ENCODE measurements at places on chromosomes 4 and X.

DNA sequence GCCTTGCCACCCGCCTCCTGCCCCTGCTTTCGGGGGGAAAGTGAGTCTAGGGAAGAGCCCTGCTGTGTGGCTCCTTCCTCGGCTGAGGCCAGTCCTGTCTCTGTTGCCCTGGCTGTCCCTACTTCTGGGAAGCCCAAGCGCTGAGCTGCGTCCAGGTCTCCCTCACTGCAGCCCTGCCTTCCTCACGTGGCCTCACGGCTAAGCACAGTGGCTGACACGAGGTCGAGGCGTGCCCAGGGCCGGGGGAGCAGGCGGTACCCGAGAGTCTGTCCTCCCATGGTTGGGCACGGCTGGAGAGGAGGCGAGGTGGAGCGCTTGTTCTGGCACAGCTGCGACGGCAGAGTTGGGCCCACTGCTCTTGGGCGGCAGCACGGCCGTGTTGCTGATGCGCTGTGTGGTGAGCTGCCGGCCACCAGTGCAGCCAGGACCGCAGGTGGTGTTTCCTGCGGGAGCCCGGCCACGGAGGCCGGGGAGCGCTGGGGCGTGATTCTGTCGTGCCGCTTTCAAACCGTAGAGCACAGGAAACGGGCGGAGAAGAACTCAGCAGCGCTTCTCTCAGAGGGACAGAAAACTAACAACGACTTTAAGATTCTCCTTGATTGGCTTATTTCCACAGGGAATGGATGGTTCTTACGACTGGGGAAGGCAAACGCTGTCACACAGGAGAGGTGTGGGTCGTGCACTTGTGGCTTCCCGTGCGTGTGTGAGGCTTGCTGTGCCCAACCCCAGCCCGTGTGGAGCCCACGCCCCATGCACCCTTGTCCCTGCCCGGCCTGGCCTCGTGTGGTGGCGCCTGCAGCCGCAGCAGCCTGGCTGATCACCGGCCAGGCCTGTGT lies 21.3 kb downstream of the MAEA start:
- DNase-seq: no peak

GRCh38 chr4:42197341-42197740 lies 44.9 kb upstream of the BEND4 start:
- DNase-seq: no peak

GRCh38 chrX:134695999-134696398 lies 37.7 kb upstream of the PLAC1 start:
- DNase-seq: no peak

DNA sequence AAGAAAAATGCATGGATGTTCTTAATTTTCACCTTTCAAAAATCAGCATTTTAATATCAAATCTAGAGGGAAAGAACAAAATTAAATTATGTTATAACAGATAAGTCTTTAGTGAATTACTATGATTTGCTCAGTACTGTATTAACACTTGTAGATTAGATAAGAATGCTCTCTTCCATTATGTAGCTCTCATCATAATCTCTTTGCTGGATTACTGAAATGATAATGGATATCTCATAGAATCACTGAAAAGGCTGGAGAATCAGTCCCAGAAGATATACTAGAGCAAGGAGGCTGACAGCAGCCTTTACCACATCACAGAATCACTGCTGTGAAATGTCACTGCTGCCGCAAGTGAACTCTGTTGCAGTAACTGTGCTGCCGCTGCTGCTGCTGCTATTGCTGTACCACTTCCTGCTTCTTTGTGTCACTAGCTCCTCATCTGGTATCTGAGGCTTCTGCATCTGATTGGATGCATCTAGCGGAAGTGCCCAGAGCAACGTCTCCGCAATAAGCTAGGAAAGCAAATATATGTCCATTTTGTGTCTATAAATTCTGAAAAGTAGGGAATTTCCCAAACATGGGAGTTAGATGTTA lies 738.2 kb downstream of the ADGRL3 start:
- no peak for DNase-seq

DNA sequence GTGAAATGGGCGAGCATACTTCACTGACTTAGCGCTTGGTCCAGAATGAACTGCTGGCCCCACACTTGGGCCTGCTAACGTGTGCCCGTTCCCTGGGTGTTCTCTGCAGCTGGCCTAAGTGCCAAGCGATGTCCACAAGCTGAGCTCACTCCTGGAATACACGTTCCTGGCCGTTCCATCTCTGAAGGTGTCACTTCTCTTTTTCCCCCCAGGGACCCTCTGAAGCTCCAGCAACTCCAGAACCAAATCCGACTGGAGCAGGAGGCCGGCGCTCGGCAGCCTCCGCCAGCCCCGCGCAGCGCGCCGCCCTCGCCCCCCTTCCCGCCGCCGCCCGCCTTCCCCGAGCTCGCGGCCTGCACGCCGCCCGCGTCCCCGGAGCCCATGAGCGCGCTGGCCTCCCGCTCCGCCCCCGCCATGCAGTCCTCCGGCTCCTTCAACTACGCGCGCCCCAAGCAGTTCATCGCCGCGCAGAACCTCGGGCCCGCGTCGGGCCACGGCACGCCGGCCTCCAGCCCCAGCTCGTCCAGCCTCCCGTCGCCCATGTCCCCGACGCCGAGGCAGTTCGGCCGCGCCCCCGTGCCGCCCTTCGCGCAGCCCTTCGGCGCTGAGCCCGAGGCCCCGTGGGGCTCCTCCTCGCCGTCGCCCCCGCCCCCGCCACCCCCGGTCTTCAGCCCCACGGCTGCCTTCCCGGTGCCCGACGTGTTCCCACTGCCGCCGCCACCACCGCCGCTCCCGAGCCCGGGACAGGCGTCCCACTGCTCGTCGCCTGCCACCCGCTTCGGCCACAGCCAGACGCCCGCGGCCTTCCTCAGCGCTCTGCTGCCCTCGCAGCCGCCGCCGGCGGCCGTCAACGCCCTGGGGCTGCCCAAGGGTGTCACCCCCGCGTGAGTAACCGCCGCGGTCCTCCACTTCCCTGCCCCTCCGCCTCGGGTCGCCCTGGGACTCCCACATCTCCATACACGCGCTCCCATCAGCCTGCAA lies 132.3 kb downstream of the CBR4 start:
- DNase-seq: no peak

GRCh38 chr4:110033355-110034025 lies 120.8 kb downstream of the EGF start:
- DNase-seq: no peak

DNA sequence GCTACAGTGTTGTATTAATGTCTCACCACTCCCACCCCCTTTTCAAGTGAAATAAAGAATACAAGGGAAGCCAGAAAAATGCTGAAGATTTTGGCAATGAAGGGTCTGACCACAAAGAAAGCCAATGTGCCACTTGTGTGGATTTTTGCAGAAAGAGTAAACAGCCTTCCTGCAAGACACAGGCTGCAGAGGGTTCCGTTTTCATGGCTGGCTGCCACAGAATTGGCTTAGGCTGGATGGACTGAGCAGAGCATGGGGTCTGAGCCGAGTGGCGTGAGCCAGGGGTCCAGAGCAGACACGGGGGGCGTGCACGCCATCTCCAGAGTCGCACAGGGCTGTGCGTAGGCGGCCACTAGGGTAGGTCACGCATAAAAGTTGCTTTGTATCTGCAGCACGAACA lies 69.2 kb downstream of the MTNR1A start:
- no peak for DNase-seq

GRCh38 chr4:54547299-54548097 lies 110.3 kb upstream of the KIT start:
- DNase-seq: no peak

DNA sequence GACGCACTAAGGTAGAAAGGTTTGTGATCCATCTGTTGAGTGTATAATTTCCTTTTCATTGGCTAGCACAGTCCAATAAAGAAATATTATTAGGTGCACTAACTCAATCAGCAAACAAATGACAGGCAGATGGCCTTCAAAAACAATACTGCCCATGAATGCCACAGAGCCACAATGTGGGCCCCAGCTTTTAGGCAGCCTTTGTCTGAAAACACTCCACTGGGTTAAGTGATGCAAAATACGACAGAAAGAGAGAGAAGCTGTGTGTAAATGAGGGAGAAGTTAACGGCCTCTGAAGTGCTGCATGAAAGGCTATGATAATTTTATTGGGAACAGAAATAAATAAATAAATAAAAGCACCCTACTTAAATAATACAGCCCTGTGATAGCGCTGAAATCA lies 274.6 kb downstream of the NKX6-1 start:
- DNase-seq: no peak

- DNase-seq: no peak
Measured at GRCh38 chrX:82692991-82693390, 815.1 kb upstream of the POU3F4 start.

DNA sequence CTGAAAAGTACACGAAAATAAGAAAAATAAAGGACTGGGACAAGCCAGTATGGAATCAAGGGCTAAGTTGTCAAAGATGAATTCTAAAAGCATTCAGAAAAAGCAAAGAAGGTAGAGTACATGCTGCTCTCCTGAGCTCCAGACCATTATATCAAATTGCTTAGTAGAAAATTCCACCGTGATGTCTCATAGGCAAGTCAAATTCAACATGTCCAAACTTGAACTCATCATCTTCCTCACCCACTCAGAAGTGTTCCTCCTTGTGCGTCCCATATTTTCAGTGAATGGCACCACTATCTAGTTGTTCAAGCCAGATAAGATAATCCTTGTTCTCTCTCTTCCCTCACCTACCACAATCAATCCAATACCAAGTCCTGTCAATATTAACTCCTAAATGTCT lies 37.5 kb upstream of the IL13RA2 start:
- no peak for DNase-seq

DNA sequence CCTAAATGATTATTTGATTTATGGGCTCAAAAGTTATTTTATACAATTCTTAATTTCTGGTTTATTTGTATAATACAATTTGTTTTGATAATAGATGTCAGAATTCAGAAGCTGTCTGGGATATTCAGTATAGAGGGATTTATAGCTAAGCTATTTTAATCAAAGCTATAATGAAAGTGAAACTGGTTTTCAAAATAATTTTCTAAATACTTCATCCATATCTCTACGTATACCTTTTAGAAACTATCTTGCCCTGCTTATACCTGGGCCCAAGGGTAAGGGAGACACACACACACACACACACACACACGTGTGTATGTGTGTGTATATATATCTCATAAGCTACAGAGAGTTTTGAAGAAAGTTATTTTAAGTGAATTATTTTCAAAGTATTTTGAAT lies 2.9 kb downstream of the TMEM131L start:
- no peak for DNase-seq

DNA sequence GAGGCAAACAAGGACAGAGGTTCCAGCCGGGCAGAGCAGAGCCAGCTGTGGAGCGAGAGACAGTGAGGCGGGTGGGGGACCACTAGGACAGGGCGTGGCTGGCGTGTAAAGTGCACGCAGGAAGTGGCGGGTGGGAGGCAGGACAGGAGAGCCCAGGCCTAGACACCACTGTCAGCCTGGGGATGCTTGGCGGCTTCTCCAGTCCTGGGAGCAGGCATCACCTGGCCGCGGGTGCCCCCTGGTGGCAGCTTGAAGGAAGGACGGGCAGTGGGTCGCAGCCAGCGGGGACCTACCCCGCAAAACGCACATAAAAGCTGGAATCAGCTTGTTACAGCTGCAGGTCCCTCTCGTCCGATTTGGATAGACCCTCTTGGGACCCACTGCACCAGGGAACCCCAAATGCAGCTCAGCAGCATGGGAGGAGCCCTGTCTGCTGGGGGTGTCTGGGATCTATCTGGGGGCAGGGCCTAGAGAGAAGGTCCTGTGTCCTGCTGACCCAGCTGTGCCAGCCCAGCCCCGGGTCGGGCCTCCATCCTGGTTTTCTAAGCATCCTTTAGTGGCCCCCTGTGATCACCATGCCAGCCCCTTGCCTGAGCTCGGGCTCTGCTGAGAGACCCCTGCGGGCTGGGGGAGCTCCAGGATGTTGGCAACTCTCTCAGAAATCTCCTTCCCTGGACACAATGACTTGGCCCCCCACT lies 57.7 kb downstream of the WFS1 start:
- peak; percentile 66 for DNase-seq

DNA sequence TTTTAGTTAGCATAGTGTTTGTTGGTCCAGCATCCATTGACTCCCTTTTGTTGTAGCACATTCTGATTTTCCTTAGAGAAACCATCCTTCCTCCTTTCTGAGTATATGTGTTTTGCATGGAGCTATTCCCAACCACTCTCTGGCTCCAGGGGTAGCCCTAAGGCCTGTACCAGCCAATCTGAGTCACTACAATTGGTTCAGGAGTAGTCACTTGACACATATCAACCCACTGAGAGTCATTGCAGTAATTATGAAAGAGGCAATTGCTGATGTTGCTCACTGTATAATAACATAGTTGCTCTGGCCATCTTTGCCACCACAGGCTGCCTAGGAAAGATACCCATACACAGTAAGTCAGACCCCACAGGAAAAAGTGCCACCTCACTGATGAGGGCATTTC lies 71.2 kb upstream of the GRID2 start:
- no peak for DNase-seq

GRCh38 chr4:107896158-107896645 lies 35.1 kb upstream of the CYP2U1 start:
- DNase-seq: peak; percentile 92

DNA sequence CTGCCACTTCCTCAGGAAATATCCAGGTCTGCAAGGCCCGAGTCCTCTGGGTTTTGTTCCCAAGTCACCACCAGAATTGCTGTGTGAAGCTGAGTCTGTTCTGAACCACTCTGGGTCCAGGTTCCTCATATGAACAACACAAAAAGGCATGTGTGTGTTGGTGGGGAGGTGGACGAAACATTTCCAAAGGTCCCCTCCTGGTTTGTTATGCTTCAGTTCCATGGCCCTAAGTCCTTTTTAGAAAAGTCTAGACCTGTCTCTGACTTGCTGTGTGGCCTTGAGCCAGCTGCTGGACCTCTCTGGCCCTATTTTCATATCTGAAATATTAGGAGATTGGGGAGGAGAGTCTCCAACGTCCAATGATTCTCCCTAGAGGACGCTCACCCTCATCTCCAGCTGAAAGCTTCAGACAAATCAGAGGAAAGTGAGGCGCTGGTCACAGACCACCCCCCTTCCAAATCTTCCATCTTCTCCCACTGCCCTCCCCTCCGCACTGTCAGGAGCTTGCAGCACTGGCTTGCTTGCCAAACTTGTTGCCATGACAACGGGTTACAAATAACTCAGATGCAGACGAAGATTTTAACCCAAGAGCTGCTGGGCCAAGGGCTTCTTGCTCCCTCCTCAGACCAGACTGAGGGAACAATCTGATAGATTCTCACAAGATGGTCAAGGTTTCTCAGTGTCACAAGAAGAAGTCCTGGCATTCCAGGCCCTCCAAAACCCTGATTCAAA lies 64.5 kb downstream of the SMC1A start:
- no peak for DNase-seq

DNA sequence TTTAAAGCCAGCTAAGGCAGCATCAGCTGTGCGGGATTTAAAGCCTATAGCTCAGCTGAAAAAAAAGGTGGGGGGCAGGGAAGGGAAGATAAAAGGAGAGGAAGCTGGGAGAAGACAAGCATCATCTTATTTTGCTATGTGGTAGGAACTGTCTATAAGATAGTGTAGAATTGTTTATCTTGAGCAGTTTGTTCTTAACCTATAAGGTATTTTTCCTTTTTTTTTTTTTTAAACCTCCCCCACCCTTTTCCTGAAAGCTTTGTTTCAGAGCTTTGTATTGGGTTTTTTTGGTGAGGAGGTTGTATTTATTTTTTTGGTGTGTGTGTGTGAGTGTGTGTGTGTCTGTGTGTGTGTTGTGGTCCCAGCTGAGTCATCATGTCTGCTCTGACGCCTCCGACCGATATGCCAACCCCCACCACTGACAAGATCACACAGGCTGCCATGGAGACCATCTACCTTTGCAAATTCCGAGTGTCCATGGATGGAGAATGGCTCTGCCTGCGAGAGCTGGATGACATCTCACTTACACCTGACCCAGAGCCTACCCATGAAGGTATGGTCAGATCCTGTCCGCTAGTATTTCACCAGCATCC lies 531 bp downstream of the RUFY3 start:
- DNase-seq: peak; percentile 44

Measured in SW480 (cell line).